ENCODE measurements at places on chromosomes 7 and 10.
A peak's percentile ranks its signal among the peaks of the same experiment; 100 is the strongest.

- DNase-seq, result no peak
These were observed 7.3 kb downstream of the LFNG start for GRCh38 chr7:2526659-2527504.

DNA sequence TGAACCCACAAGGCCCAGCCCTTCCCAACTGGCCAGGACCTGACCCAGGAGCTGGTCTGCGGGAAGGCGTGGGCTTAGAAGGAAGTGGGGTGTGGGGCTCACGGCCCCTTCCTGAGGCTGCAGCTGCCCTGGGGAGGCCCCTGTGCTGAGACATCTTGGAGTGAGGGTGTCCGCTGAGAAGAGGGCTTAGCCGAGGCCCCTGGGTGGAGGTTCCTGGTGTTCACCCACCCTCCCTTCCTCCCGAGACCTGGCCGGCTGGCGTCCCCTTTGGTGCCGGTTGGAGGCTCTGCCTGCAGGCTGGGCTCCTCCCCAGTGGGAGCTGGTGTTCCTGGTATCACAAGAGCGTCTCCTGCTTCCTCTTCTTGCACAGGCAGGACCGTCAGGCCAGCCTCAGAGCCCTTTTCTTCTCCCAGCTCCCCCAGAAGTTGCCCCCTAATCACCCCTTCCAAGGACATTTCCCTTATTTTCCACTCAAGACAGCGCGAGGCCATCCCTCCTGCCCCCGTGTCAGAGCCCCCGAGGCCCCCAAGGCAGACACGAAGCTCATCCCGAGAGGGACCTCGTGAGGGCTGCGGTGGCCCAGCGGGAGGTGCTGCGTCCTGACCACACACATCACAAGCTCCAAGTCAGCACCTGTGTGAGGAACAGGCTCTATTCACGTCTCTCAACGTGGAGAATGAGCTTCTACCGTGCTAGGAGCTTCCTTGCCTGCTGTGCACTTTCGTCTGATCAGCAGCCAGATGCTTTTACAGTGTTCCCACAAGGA is 25.1 kb upstream of the FAM20C start:
- DNase-seq, result no peak

GRCh38 chr10:29658984-29659965 is 24.5 kb upstream of the SVIL start:
- peak; percentile 32 for DNase-seq

DNA sequence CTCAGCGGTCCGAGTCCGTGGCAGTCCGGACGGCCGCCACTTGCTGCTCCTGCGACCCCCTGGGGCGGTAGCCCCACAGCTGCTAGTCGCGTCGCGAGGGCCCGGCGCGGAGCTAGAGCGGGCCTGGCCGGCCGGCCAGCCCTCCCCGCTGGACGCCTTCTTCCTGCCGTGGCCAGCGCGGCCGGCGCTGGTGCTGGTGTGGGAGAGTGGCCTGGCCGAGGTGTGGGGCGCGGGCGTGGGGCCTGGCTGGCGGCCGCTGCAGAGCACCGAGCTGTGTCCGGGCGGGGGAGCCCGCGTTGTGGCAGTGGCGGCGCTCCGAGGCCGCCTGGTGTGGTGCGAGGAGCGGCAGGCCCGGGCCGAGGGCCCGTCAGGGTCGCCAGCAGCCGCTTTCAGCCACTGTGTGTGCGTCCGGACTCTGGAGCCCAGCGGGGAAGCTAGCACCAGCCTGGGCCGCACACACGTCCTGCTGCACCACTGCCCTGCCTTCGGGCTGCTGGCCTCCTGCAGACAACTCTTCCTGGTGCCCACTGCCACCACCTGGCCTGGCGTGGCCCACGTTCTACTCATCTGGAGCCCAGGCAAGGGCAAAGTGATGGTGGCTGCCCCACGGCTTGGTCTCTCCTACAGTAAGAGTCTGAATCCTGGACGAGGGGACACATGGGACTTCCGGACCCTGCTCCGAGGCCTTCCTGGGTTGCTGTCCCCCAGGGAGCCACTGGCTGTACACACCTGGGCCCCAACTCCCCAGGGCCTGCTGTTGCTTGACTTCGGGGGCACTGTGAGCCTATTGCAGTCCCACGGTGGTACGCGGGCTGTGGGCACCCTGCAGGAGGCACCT is 631 bp downstream of the HPS6 start:
- DNase-seq, result peak; percentile 52

GRCh38 chr7:15143936-15144335 is 241.4 kb upstream of the DGKB start:
- no peak for DNase-seq

DNA sequence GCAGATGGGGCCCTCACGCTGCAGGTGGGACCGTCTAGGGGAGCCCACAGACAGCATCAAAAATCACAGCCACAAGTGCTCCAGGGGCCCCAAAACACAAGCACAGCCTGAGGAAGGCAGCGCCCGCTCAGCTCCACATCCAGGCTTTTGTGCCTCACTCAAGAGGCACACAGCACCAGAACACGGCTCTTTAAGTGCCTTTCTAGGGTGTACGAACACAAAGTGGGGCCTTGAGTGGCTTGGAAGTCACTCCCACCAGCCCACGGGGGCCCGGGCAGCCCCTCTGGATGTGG is 65.2 kb downstream of the DIP2C start:
- no peak for DNase-seq

DNA sequence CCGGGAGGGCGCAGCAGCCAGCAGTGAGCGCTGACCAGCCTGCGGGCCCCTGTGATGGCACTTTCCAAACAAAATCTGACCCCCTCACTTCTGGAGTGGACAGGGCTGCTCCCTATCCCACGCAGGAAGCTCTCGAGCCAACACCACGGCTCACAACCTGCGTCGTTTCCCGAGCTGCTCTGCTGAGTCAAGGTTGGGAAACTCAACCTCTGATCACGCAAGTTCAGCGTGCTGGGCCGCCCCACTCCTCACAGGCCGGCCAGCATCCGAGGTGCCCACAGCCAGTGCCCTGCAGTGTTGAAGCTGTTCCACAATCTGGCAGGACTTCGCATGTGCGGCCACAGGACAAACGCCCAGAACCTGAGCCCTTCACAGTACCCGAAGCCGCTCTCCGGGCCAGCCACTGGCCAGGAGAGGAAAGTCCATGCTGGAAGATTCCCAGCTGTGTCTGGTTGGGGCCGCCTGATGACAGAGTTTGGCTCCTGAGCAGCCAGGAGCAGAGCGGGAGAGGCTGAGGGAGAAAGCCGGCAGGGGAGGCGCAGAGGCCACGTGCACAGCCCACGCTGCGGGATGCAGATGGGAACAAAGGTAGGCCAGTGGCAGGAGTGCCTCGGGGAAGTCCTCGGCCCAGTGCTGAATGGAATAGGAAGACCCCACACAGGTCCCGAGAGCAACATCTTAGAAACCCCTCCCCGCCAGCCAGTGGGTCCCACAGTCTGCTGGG is 263.3 kb upstream of the TCERG1L start:
- DNase-seq, result no peak

DNA sequence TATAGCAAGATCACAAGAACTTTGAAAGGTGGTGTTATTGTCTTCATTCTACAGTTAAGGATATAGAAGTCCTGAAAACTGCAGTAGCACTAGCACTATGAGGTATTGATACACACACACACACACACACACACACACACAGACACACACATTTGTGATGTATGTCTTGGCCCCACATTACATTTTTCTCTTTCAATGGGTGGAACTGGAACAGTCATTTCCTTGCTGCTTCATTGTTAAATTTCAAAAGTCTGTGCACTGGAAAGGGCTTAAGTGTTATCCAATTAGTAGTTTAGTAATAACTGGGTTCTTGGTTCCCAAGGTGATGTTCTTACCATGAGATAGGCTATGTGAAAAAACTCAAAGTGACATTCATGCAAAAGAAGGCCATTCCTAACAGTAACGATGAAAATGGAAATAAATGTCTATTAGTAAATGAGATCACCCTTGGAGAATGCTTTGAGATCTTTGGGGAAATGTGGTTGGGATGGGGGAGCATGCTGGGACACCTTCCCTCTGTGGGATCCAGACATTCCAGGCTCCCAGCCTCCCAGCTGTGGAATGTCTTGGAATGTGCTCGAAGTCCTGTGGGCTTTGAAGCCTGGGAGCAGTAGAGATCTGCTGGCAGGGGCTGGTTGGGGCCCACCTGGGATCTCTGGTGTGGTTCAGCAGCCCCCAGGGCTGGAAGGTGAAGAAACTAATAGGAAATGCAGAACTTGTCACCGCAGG is 37.4 kb upstream of the CALD1 start:
- DNase-seq, result no peak

GRCh38 chr7:149552799-149553198 is 55.2 kb upstream of the ZNF746 start:
- no peak for DNase-seq

GRCh38 chr10:113504423-113504822 is 48.4 kb upstream of the HABP2 start:
- DNase-seq, result no peak

DNA sequence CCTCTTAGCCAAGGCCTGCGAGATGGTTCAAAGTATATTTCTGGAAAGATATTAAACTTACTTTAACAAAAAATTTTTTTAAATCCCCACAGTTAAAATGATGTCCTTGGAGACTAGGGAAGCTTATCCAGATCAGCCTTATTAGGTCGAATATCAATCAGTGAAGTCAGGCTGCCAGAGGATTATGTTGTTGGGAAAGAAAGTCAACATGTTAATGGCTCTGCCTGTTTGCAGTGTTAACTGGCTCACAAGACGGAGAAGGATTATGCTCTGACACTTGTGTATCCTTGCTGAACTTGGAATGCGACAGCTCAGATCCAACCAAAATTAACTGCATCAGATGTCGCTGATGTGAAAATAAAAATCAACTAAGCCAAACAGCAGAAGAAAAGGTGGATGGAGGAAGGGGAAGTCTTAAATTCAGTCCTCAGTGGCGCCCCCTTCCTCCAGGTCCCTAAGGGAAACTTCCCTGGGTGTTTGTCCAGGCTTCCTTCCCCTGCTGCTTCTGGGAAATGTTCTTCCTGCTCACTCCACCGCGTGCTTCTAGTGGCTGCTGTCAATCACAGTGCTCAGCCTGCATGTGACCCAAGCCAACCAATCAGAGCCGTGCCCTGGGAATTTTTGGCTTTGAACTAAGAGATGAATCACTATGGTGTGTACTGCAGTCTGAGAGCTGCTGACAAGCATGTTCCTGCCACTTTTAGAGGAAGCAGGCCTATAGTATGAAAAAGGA is 690.4 kb upstream of the NRP1 start:
- no peak for DNase-seq

- DNase-seq, result no peak
These were observed 175.4 kb downstream of the SORCS3 start for GRCh38 chr10:104816501-104816900.

- DNase-seq, result no peak
These were observed 356.5 kb upstream of the CELF2 start for GRCh38 chr10:10661176-10661575.

DNA sequence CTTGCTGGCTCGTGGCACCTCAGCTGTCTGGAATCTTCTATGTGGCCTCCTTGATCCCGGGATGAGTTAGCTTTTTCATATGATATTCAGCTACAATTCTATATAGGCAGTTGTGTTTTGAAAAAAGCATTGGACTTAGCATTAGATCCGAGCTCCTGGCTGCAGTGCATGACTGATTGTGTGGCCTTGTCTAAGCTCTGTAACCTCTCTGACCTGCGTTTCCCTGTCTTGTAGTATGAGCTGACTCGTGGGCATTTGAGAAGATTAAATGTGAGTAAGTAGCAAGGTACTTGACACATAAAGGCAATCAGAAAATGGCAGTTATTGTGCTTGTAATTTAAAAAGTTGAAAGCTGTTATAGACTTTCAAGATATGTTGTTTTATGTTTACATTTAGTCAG is 85.9 kb downstream of the CCNY start:
- DNase-seq, result no peak

DNA sequence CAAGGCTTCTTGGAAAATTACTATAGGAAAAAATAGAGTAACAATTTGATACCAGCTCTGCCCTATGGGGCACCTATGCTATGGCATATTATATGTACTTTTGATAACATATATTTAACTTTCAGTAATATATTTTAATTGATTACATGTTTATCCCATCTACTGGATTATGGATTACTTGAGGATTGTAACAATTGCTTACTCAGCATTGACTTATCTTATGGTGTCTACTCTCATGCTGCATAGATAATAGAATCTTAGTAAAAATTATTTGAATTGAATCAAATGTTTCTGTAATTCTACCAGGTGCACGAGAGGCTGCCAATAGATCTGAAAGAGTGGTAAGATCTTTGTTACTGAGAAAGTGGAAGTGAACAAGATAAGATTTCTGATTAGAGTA is 57.8 kb upstream of the CALCR start:
- DNase-seq, result no peak

DNA sequence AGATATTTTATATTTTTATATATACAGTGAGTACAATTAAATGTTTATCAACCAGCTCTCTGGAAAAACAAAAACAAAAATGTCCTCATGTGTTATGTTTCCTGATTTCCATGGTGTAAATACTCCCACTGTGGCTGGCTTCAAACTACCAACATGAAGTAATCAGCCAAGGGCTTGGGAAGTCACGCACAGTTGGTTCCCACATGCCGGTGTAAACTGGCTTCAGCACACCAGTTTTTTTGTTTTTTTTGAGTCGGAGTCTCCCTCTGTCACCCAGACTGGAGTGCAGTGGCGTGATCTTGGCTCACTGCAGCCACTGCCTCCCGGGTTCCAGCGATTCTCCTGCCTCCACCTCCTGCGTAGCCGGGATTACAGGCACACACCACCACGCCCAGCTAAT is 11.8 kb downstream of the OSBPL3 start:
- no peak for DNase-seq

DNA sequence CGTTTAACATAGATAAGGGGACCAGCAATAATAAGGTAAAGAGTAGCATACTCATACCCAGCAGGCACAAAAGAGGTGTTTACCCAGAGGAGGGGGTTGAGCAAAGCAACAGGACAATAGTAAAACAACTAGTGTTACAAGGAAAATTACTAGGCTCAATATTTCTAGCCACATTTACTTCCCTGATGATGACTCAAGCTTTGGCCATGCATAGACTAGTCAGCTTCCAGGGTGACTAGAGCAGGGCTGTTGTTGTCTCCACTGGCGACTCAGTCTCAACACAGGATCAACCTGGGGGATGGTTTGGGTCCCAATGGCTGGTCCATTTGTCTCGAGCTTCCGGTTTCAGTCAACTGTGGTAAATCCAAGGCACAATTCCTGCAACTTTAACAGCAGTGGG is 217.7 kb upstream of the KCND2 start:
- no peak for DNase-seq

DNA sequence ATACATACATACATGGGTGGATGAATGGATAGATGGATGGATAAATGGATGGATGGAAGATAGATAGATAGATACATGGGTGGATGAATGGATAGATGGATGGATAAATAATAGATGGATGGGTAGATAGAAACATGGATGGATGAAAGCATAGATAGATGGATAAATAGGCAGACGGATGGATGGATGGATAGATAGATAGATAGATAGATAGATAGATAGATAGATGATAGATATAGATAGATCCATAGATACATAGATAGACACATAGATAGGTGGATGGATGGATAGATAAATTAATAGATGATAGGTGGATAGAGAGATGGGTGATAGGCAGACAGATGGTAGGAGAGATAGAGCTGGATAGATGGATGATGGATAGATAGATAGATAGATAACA is 68.5 kb downstream of the FAM204A start:
- no peak for DNase-seq

GRCh38 chr7:128217030-128217805 is 23.9 kb upstream of the LEP start:
- no peak for DNase-seq
